Fibroblast of skin of scalp (primary cell): ENCODE measurements at places on chromosomes 4 and X.
A peak's percentile ranks its signal among the peaks of the same experiment; 100 is the strongest.

- peak; percentile 2 for DNase-seq
Observed at GRCh38 chr4:115234405-115235093, 121.1 kb upstream of the NDST4 start.

DNA sequence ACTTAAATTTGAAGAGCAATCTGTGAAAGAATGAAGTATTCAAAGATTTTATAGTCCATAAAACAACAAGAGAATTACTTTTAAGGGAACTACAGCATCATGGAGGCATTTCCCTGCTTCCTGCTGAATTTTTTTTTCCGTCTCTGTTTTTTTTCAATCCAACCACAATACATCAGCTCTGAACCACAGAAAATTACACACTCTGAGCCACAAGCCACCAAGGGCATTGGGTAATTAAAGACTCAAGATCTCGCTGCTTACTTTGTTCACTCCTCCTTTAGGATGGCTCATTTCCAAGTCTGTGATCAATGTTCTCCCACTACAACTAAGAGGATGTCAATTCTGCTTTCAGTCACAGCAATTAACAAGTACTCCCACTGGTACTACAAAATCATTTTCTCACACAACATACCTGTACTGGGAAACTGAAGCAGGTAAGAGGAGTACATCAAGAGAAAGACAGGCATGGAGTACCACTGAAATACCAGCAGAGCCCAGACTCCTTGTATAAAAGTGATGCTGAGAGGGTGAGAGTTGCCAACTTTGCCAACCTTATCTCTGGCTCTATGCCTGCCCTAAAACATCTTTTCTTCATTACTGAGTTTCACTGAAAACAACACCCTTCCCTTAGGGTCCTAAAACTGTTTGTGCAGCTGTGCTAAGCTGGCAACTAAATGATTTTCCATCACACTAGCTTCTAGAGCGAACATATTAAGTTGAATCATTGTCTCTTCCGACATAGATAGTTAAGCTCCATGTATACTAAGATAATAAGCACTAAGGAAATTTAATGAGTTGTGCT lies 105.8 kb upstream of the MAGEB18 start:
- peak; percentile 27 for DNase-seq

GRCh38 chr4:168487282-168488035 lies 7.2 kb upstream of the DDX60L start:
- DNase-seq = no peak

- DNase-seq = no peak
Observed at GRCh38 chr4:24837336-24837735, 42.0 kb downstream of the SOD3 start.

DNA sequence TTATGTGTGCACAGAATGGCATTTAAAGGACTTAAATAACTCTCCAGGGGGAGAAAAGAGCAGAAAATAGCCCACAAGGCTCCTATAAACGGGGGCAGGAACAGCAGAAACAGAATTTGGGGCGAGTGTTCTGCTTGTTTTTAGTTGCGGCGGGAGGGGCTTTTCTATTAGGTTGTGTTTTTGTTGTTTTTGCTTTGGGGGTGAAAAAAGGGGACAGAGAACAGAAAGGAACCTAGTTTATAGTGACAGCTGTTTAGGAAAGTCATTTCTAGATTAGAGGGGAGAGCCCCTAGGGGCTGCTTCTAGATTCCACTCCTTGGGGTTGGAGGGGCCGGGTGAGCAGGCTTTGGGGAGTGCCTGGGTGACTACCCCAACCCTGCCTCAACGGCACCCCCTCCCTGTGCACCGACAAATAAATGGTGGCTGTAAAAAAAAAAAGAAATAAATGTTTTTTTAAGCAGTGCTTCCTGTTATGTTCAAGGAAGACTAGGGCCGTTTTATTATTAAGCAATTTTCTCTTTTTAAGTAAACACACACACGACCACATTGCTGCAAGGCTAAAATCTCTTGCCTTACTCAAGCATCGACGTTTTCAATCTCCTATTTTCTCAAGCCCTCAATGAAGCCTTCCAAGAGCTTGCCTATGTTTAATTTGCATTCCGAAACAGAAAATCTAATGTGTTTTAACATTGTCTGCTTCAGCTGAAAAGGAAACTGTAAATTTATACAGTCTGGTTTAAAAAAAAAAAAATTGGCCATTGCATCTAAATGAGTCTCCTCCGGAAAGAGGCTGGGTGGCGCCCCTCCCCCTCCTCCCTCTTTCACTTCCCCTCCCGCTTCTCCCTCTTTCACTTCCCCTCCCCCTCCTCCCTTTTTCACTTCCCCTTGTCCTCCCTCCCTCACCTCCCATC lies 123.3 kb upstream of the TBL1X start:
- peak; percentile 78 for DNase-seq

GRCh38 chrX:40158036-40158706 lies 60.4 kb upstream of the BCOR start:
- DNase-seq = peak; percentile 51

GRCh38 chr4:92035666-92036065 lies 268.1 kb upstream of the GRID2 start:
- DNase-seq = no peak

- DNase-seq = no peak
Observed at GRCh38 chrX:43631841-43632240, 24.3 kb upstream of the MAOA start.

DNA sequence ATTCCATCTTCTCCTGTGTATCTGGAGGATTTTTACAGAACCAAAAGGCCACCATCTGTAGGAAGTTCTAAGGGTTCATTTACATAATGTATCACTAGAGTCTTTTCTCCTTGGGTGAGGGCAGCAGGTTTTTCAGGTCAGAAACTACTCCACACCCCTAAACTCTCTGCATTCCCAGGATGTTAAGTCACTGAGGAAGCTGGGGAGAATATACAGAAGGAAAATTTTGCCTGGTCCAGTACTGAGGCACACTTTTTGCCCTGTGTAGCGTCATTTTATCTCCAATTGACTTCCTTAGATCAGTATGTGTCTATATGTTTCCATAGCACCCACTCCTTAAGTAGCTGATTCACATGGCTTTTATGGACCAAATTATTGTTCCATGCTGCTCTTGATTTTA lies 17.0 kb downstream of the XKRX start:
- DNase-seq = no peak

- DNase-seq = peak; percentile 93
Observed at GRCh38 chr4:137310593-137311490, 221.5 kb downstream of the PCDH18 start.
